ENCODE measurements at places on chromosomes 12 and 14. TPM values are rescaled to one million over a fixed set of nuclear protein-coding genes. Genes with fewer than 3 reads are reported as not detected.

Gene PPM1H
- 37.1 TPM for total RNA-seq

Gene C14orf132
- total RNA-seq = 17.6 TPM

Gene CLEC7A
- total RNA-seq = 0.92 TPM

Gene GPR135
- total RNA-seq = 1.6 TPM

Gene BEST3
- not detected for total RNA-seq

Gene PLA2G1B
- 1.8 TPM for total RNA-seq

Gene NTS
- total RNA-seq = 22.1 TPM

Gene MAP3K12
- 23.6 TPM for total RNA-seq

Gene MRPS35
- total RNA-seq = 43.5 TPM

Gene CPNE8
- 7.2 TPM for total RNA-seq

Gene CD9
- total RNA-seq = 260 TPM

Gene CMTM5
- total RNA-seq = 0.41 TPM

All from WTC11 (cell line).